Sciatic nerve (tissue), 2 donors: ENCODE measurements at places on chromosomes 12 and 14. TPM values are rescaled to one million over a fixed set of nuclear protein-coding genes. Genes with fewer than 3 reads are reported as not detected.

The NTF3 gene
- 5.9 TPM for total RNA-seq

The LMNTD1 gene
- total RNA-seq = not detected

The MYO1A gene
- 0.36 TPM for total RNA-seq

The PRKCH gene
- 52.9 TPM for total RNA-seq

The KRT74 gene
- not detected for total RNA-seq

The LAG3 gene
- total RNA-seq = 3.4 TPM

The BEGAIN gene
- 12.3 TPM for total RNA-seq

The EXOC3L4 gene
- 3.3 TPM for total RNA-seq

GRCh38 chr14:104119119-104119487 is 19.3 kb upstream of the KIF26A start:
- no peak for DNase-seq

GRCh38 chr12:54258201-54258681 is 21.7 kb downstream of the CBX5 start:
- no peak for DNase-seq

- no peak for DNase-seq
Observed at GRCh38 chr14:25394791-25395391, 344.9 kb upstream of the STXBP6 start.

DNA sequence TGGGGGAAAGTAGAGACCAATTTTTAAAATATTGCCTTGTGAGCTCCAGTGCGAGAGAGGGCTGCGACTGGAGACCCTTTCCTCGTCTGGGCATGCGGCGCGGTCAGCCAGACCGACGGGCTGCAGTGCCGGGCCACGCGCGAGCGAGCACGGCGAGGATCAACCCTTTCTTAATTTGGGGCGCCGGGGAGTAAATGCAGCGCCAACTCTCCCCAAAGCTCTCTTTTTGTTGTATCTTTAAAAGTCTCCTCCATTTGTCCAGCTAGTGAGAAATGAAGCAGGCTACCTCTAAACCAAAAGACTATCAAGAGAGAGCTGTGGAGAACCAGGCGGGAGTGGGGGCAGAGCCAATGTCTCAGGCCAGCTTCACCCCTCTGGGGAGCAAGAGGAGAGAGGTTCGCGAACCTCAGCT is 1.4 kb downstream of the SIX1 start:
- no peak for DNase-seq

GRCh38 chr14:92596331-92596907 is 82.8 kb downstream of the RIN3 start:
- DNase-seq = no peak

GRCh38 chr12:128228581-128228980 is 38.4 kb upstream of the TMEM132C start:
- no peak for DNase-seq

DNA sequence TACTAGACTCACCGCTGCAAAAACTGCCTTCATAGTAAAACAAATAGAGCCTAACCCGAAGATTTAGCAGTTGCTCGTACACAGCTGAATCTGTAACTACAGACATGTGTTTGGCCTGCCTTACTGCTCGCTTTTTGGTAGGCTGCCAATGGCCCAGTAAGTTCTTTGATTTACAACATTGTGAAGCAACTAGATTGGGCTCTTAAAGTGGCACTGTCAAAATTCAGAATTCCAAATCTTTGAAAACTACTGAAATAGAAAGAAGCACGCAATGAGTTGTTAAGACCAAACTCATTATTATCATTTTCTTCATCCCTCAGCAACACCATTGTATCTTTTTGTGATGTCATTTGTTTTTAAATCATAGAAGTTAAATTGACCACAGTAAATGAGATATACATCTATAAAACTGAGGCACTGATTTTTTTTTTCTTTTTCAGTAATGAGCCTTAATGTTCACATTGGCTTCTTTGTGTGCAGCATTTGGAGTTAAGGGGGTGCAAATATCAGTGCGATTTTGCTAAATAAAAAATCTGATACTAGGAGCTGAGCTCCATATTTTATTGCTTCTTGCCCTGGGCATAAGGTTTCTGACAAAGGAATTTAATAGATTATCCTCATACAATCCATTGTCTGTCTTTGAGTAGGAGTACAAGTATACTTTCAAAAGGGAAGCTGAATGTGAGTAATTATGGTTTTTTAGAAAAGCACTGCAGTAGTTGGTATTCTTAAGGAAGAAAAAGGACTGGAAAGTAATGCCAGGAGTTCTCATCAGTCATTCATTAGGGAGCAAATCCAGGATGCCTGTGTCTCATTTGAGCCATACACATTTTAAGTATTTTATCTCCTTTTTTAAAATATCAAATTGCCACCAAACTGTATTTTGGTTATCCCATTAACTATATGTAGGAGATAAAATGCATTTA is 138.5 kb downstream of the KICS2 start:
- peak; percentile 87 for DNase-seq

DNA sequence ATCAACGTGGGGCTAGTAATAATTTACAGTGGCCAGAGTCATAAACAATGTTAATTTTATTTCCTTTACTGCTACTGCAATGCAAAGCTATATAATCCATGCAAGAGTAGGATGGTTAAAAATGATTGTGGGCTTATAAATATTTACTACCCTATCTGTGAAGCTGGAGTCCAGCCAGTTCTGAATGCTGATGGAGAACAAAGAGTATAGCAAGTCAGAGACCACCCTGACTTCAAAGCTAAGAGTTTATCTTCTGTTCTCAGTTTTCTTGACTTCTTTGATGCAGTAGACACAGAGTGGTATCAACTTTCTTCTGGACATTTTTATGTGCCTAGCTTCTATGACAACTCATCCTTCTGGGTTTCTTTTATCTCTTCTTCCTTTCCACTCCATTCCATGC is 34.0 kb upstream of the OVCH1 start:
- no peak for DNase-seq

DNA sequence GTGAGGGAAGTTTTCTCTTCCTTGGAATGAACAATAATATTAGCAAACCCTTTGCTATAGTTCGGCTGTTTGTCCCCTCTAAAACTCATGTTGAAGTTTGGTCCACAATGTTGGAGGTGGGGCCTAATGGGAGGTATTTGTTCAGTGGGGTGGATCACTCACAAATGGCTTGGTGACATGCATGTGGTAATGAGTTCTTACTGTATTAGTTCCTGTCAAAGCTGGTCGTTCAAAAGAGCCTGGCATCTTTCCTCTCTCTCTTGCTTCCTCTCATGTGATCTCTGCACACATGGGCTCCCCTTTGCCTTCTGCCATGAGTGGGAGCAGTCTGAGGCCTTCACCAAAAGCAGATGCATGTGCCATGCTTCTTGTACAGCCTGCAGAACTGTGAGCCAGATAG is 13.1 kb upstream of the PPP4R4 start:
- DNase-seq = no peak

- DNase-seq = peak; percentile 41
Observed at GRCh38 chr12:130992448-130992847, 38.7 kb downstream of the ADGRD1 start.

DNA sequence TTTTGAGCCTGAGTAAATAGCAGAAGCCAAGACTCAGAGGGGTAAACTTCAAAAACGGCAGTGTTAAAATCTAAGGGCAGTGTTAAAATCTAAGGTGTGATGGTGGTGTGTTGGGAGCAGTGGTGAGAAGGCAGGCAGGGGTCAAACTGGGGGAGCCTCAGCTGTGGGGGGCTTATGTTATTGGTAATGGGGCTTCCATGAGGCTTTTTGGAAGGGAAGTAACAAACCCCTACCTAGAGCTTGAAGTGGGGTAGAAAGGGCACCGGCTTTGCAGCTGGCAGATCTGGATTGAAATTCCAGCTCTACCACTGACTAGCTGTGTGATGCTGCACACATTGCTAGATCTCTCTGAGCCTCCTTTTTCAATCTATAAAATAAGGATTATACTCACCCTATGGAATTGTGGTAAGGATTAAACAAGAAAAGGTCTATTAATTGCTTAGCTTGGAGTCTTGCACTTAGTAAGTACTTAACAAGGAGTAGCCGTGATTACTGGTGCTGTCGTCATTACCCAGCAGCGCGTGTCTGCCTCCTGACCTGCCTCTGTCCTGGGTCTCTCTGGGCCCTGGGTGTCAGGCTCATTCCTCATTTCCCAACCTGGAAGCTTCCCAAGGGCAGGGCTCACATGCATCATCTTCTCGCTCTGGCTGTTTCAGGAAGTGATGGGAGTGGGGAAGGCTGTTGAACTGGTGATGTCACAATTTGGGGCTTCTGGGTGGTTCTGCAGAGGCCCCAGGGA is 18.5 kb upstream of the KRT80 start:
- no peak for DNase-seq

- DNase-seq = no peak
Observed at GRCh38 chr14:69543341-69544115, 31.1 kb downstream of the CCDC177 start.

DNA sequence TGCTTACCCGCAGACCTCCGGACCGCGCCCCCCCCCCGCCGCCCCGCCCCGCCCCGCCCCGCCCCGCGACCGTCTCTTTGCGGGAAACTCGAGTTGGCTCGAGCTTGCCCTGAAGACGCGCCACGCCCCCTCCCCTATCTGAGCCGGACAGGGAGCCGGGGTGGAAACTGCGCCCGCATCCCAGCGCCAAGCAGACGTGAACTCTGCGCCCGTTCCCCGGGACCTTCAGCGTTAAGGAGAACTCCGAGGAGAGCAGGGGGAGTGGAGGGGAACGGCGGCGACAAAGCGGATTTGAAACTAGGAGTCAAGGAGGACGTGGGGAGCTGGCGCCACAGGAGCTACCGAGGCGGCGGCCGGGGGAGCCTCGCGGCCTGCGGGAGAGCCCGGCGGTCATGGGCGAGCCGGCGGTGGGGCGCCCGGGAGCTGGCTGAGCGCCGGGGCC is at the start of gene KCNK13:
Gene KCNK13, plus strand, starts transcription at position 310 of the 442 bp plus-strand sequence. CDS start 212 bp downstream, outside the sequence.
- no peak for DNase-seq

GRCh38 chr14:45940318-45940717 is 687.3 kb upstream of the MIS18BP1 start:
- no peak for DNase-seq

GRCh38 chr12:106378788-106379187 is 21.2 kb downstream of the POLR3B start:
- DNase-seq = no peak

GRCh38 chr12:105773471-105773870 is 365.3 kb downstream of the NUAK1 start:
- DNase-seq = no peak

- DNase-seq = no peak
Observed at GRCh38 chr12:125269276-125269675, 204.0 kb downstream of the AACS start.

GRCh38 chr14:39467889-39468524 is 35.8 kb upstream of the FBXO33 start:
- DNase-seq = no peak

DNA sequence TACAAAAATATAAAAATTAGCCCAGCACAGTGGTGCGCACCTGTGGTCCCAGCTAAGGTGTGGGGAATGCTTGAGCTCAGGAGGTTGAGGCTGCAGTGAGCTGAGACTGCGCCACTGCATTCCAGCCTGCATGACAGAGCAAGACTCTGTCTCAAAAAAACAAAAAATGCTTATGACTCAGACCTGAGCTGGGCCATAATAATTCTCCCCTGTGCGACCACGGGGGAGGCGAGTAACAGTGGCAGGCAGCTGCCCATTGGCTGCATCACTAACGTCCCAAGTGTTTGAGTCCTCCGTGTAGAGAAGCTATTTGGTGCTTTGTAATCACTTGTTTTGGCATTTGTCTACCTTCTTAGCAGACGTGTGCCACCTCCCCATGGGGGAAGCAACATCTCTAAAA is 24.9 kb downstream of the PSMC1 start:
- no peak for DNase-seq

DNA sequence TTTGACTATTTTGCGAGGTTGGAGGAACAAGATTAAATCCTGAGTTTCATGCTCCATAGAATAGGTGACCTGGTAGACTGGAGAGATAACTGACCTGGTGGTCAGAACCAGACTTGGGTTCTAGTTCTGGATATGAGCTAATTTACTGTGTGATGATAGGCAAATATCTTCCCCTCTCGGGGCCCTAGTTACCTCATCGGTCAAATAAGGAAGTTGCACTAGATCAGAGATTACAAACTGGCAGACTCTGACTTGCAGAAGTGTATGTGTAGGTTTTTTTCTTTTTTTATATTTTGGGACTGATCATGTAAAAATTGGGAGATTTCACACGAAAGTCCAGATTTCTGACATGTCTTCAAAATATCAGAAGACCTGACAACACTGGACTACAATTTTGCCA is 37.0 kb downstream of the RPH3A start:
- no peak for DNase-seq

DNA sequence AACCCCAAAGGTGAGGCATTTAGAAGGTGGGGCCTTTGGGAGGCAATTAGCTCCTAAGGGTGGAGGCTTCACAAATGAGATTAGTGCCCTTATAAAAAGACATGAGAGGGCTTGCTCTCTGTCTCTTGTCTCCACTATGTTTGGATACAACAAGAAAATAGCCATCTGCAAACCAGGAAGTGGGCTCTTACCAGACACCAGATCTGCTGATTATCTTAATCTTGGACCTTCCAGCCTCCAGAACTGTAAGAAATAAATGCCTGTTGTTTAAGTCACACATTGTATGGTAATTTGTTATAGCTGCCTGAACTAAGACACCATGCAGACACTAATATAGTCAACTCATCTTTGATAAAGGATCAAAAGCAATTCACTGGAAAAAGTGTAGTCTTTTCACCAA is 34.4 kb downstream of the TMEM116 start:
- no peak for DNase-seq

- no peak for DNase-seq
Observed at GRCh38 chr14:69378274-69378673, 19.8 kb downstream of the ERH start.

DNA sequence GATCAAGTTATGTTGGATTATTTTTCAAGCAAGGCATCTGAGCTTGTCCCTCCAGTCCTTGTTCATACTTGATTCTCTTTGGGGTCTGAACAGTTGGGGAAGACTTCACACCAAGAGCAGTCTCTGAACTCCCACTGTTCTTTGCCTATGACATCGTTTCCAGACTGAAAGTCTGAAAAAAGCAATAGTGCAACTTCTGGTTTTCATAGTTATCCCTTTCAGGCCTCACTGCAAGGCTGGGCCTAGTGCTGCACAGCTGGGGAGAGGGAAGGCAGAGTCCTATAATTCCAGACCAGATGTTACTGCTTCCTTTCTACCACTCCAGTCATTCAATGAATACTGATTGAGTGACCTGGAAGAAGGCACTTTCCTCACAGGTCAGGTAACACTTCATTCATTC is 187.1 kb upstream of the CCND2 start:
- no peak for DNase-seq

DNA sequence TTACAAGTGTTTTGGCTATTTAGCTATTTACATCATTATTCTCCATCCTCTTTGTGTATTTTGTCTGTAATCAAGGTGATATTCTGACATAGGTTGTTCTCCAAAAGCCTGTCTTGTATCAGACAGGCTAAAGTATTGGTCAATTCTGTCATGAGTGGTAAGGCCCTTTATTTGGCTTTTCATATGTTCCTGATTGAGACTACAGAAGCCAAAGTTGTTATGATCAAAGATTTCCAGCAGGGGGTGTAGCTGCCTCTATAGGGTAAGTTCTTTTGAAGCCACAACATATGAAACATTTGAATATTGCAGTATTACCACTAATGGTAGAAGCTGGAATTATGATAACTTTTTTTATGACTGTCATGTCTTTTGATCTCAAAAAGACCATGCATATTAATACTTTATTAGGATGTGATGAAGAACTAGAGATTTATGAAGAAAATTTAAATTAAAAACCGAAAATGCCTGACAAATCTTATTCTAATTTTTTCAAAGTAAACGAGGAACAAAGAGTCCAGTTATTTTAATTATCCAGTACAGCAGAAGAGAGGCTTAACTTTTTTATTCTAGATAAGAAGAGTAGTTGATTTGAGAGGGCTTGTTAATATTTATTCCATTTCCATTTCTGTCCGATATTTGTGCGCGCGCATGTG is 3.4 kb upstream of the ARHGAP5 start:
- no peak for DNase-seq
